ENCODE measurements at places on chromosomes 16 and 17.

DNA sequence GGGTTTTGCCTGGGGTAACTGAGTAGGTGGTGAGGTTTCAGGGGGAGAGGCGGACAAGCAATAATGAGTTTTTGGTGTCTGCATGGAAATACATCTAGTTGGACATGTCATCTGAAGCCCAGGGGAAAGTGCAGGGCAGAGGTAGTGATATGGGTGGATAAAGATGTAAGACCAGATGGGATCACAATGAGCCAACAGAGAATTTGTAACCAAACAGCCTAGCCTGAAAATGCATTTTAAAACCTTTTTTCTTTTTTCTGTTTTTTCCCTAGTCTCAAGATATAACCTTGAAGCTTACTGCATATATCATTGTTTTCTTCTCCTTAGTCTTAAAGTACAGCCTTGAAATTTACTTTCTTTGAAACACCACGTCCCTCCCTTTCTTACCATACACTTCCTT, 3.7 kb upstream of the ZNF19 start:
- DNase-seq = no peak

- DNase-seq = no peak
Measured at GRCh38 chr17:79797492-79798298, 818 bp upstream of the CBX8 start.

DNA sequence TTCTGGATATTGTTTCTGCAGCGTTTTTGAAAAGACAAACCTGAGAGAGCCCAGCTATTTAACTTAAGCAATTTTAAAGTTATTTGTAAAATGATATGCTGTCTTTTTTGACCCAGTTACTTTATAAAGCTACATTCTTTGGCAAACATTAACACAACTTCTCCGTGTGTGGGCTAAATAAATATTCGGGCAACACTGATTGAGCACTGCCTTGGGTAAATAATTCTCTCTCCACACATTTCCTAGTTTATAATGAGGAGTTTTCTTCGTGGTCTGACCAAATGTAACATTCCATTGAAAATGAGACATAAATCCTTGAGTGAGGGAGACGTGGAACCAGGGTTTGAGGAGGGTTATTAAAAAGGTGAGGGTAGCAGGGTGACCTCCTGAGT, 142.8 kb downstream of the WWOX start:
- no peak for DNase-seq

GRCh38 chr17:44097110-44097958, 26.1 kb downstream of the HDAC5 start:
- peak; percentile 17 for DNase-seq

- no peak for DNase-seq
Measured at GRCh38 chr17:59775786-59776350, 68.4 kb downstream of the VMP1 start.

- no peak for DNase-seq
Measured at GRCh38 chr17:33373273-33373672, 80.2 kb upstream of the ASIC2 start.

DNA sequence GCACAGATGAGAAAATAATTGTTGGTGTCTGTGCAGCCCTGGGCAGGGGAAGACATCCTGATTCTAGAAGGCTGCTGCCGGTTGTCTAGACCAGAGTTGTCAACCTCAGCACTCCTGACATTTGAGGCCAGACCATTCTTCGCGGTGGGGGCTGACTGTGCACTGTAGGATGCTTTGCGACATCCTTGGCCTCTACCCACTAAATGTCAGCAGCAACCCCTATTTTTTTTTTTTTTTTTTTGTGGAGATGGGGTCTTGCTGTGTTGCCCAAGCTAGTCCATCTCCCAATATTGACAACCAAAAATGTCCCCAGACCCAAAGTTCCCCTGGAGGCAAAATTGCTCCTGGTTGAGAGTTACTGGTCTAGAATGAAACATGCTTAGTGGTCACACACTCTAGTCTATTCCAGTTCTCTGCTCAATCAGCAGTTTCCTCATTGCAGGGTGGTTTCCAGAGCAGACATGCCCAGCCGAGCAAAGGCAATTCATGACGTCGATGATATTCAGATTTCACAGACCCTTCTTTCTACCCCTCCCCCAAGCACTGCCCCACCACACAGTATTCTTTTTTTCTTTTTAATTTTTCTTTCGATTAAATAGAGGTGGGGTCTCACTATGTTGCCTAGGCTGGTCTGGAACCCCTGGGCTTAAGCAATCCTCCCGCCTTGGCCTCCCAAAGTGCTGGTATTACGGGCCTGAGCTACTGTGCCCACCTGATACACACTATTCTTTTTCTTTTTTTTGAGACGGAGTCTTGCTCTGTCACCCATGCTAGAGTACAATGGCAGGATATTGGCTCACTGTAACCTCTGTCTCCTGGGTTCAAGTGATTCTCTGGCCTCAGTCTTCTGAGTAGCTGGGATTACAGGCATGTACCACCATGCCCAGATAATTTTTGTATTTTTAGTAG, 9.0 kb downstream of the C17orf99 start:
- no peak for DNase-seq

- DNase-seq = no peak
Measured at GRCh38 chr17:3803308-3803640, 2.3 kb upstream of the ITGAE start.

DNA sequence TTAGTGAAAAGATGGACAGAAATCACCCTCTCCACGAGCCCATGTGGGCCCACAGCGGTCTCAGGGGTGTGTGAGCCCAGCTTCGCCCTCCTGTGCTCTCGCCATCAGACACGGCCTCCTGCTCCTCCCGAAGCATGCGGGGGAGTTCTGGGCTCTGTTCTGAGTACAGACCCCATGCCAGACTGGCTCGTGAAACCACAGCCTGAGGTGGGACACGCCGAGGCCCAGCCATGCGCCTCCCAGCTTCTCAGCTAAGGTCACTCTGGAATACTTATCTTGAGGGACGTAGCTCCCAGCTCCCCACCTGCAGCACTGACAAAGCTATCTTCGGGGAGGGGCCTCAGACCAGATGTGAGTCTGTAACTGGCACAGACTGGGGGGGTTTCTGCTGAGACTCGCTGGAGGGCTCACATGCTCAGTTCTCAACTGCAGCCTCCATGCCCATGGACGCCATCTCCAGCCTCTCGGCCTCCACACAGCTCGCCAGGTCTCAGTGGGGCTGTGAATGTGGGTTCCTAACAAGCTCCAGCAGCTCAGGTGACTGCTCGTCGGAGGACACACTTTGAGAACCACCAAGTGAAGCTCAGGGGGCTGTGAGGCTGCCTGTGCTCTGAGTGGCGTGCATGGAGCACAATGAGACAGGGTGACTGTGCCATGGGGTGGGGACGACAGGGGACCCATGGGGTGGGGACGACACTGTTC, 95.2 kb downstream of the ZNF778 start:
- no peak for DNase-seq

GRCh38 chr17:42584880-42585279, 7.4 kb upstream of the PSMC3IP start:
- no peak for DNase-seq

DNA sequence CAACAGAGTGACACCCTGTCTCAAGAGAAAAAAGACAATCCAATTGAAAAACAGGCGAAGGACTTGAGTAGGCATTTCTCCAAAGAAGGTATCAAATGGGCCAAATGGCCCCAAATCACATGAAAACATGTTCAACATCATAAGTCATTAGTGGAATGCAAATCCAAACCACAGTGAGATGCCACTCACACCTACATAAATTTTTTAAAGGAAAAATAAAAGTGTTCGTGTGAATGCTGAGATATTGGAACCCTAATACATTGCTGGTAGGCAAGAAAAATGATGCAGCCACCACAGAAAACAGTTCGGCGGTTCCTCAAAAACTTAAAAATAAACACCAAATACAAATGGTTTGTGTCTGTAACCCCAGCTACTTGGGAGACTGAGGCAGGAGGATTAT, 45.2 kb downstream of the PIGL start:
- DNase-seq = no peak

GRCh38 chr17:69646729-69647128, 232.2 kb downstream of the MAP2K6 start:
- no peak for DNase-seq

- no peak for DNase-seq
Measured at GRCh38 chr17:50362661-50363060, 10.3 kb downstream of the MRPL27 start.

DNA sequence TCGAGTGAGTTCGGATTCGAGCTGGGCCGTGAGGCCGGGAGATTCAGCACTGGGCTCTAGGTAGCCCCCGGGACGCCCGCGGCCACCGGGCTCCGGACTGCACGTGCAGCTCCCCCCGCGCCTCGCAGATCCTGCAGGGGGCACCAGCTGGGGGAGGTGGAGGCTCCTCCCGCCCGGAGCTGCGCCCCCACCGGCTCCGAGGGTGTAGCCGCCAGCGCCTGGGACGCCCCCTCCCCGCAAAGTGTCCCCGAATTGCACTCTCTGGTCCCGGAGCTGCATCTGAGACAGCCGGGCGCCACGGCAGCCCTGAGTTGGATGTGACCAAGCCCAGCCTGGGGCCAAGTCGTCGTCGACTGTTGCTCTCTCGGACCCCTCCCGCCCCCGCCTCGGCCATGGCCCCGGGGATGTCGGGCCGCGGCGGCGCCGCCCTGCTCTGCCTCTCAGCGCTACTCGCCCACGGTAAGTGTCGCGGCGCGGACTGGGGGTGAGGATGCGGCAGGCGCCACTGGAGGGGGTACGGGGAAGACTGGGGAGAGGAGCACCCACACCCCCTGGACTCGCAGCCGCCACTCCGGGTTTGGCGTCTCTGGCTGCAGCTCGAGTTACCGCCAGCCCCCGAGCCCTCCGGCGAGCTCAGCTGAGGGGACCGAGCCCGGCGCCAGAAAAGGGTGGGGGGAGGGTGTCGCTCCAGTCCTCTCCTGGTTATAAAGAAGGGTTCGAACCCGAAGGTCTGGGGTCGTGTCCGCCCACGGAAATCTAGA, 1.5 kb downstream of the TMEM132E start:
- no peak for DNase-seq

DNA sequence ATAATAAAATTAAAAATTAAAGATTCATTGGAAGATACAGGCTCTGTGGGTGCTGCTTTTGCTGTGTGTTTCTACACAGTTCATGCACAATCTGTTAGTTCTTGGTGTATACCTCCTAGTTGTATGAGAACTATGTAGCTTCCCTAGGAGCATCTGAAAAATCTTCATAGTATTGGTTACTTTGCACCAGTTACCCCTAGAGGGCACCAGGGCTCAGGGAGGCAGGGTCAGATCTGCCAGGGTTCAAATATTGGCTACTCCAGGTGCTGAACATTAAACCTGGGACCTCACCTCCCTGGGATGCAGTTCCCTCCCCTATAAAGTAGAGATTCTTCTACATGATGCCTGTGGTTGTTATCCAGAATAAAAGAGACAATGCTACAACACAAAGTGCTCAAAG, 583.0 kb upstream of the CDH11 start:
- DNase-seq = no peak

GRCh38 chr17:79668344-79669250, 57.7 kb upstream of the RBFOX3 start:
- DNase-seq = peak; percentile 66

GRCh38 chr16:87584271-87584670, 18.0 kb upstream of the JPH3 start:
- no peak for DNase-seq

GRCh38 chr17:50689251-50689650, 18.5 kb downstream of the ANKRD40 start:
- DNase-seq = no peak

DNA sequence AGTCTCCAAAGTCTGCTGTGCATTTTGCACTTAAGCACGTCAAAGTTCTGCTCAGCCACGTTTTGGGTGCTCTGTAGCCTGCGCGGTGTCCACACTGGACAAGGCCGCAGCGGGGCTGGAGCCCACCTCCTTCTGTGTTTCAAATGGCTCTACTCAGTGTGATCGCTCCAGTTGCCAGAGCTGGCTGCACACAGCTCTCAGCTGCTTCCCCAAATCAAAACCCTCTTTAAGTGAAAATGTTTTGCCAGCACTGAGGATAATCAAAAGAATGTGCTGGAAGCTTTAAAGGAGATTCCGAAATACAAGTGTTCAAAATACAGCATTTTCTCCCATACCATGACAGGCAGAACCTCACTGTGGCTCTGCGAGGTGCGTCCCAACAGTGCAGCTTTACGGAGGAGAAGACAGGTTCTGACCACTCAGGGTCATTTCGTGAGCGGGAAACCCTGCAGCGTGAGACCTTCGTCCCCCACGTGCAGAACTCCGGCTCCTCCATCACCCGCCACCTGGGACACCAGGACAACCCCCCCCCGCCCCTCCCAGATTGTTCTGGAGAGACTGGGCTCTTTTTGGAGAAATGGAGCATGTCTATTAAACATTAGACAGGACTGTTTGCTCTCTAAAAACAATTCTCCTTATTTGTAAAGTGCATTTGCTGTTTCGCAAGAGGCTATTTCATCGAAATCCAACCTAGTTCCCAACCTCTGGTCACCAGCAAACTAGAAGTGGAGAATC, 16.6 kb downstream of the TBC1D16 start:
- DNase-seq = no peak

GRCh38 chr16:22764662-22765327, 49.2 kb upstream of the HS3ST2 start:
- DNase-seq = no peak

- DNase-seq = no peak
Measured at GRCh38 chr17:66834919-66835454, at the start of gene CACNG5. Gene CACNG5 (plus strand): TSS chr17:66835117. CDS start chr17:66877333, 42,216 bp downstream.

GRCh38 chr16:87956365-87957231, 5.4 kb downstream of the BANP start:
- DNase-seq = no peak

GRCh38 chr16:75029854-75030253, 31.0 kb downstream of the ZNRF1 start:
- no peak for DNase-seq

DNA sequence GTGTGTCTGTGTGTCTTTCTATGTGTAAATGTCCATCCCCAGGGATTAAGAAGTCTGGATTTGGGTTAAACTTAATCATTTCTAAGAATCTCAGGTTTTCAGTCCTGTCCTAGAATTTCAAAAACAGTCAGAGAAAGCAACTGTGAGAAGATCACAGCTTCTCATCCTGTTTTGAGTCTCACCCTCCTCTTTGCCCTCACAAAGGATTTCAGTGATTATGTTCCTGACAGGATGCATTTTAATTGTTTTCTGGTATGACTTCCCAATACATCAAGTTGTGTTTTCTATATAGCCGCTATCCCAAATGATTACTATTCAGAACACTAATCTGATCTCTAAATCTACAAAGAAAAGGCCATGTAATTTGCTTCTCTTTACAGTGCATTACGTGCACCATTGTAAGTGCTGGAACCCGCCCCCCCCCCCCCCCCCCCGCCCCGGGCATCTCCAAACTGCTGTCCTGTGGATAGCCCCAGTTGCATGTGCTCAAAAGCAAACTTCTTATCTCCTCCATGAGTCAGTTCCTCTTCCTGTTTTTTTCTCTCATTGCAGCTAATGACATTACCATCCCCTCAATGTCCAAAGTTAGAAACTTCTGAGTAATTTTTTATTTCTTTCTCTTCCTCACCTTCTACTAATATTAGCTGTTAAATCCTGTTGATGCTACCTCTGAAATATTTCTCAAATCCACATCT, 73.9 kb downstream of the CDH13 start:
- DNase-seq = no peak

- no peak for DNase-seq
Measured at GRCh38 chr17:75645889-75646637, 12.8 kb downstream of the SMIM5 start.

DNA sequence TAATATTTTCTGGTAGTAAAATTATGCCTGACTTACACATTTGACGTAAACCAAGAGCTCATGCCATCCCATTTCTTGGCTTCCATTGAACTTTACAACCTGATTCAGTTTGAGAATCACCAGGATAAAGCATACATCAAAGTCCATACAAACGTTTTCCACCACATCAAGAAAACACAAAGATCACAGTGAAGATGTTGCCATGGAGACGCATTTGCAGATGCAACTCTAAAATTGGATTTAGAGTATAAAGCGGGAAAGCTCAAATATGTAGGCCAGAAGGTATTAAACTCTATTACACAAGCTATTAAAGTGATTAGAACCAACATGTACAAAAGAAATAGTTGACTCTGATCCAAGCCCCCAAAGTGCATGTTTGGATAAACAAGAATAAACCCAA, 10.4 kb downstream of the C16orf46 start:
- DNase-seq = no peak

Measured in NCI-H446 treated with DMSO at 0.1 percent for 48 hours (cell line).